Mesenchymal stem cell (in vitro differentiated cells and primary cell): ENCODE measurements at places on chromosomes 11 and 22.

- H3K36me3 ChIP-seq, result no peaks in the 10 kb centered on the region
- H3K4me1 ChIP-seq, result no peaks in the 10 kb centered on the region
- DNase-seq, result no peak
Observed at GRCh38 chr22:22914726-22915669, 27.4 kb downstream of the IGLL5 start.

- H3K27me3 ChIP-seq, result no peaks in the 10 kb centered on the region
- no peak overlapping the region for H3K4me3 ChIP-seq
- H3K4me1 ChIP-seq, result peaks cover 12% of the 10 kb centered on the region
Observed at GRCh38 chr22:38141217-38141973, 30.9 kb upstream of the BAIAP2L2 start.

GRCh38 chr22:40718250-40719204, 39.2 kb downstream of the MCHR1 start:
- peaks cover 8% of the 10 kb centered on the region for H3K27me3 ChIP-seq
- H3K4me1 ChIP-seq, result peaks cover 18% of the 10 kb centered on the region
- H3K36me3 ChIP-seq, result no peaks in the 10 kb centered on the region
- no peak for DNase-seq
- no peak overlapping the region for H3K4me3 ChIP-seq

GRCh38 chr11:2835296-2835695, 50.3 kb downstream of the CDKN1C start:
- no peak overlapping the region for H3K27ac ChIP-seq
- peaks cover 34% of the 10 kb centered on the region for H3K27me3 ChIP-seq
- H3K4me3 ChIP-seq, result no peak overlapping the region
- peak; percentile 52 for DNase-seq
- peaks cover 29% of the 10 kb centered on the region for H3K4me1 ChIP-seq

- DNase-seq, result peak; percentile 42
- H3K4me1 ChIP-seq, result peaks cover 5% of the 10 kb centered on the region
- peak overlapping the region; percentile 94 for H3K4me3 ChIP-seq
- H3K36me3 ChIP-seq, result peaks cover 28% of the 10 kb centered on the region
Observed at GRCh38 chr22:45164270-45165088, 754 bp downstream of the NUP50 start.

DNA sequence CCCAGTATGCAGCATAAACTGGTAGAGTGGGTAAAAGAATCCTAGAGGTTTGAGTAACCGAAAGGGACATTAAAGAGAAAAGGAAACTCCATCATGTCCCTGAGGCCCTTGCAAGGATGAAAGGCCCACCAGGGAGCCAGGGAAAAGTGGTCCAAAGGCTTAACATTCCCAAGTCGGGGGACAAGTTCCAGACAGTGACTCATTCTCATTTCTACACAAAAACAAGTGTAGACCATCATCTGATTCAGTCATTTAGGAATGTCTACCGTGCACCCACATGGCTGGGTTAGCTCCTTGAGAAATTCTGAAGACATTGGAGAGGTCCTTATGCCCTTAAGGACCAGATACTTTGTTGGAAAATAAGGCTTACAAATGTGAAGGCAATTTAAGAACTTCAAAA, 4.8 kb upstream of the NOX4 start:
- no peaks in the 10 kb centered on the region for H3K27me3 ChIP-seq
- peaks cover 7% of the 10 kb centered on the region for H3K4me1 ChIP-seq
- no peak overlapping the region for H3K4me3 ChIP-seq
- peak; percentile 83 for DNase-seq
- H3K36me3 ChIP-seq, result no peaks in the 10 kb centered on the region
- peak overlapping the region; percentile 85 for H3K27ac ChIP-seq

- H3K36me3 ChIP-seq, result peaks cover 3% of the 10 kb centered on the region
- H3K27ac ChIP-seq, result peak overlapping the region; percentile 34
- peak; percentile 84 for DNase-seq
- no peaks in the 10 kb centered on the region for H3K27me3 ChIP-seq
Observed at GRCh38 chr11:106091480-106092123, 14.1 kb downstream of the AASDHPPT start.

- no peaks in the 10 kb centered on the region for H3K36me3 ChIP-seq
- H3K4me1 ChIP-seq, result peaks cover 2% of the 10 kb centered on the region
- no peak overlapping the region for H3K4me3 ChIP-seq
- H3K27ac ChIP-seq, result no peak overlapping the region
Observed at GRCh38 chr11:69601011-69601975, 39.7 kb upstream of the CCND1 start.

GRCh38 chr11:57230791-57231538, 6.1 kb downstream of the APLNR start:
- no peaks in the 10 kb centered on the region for H3K4me1 ChIP-seq
- no peak overlapping the region for H3K4me3 ChIP-seq
- no peak overlapping the region for H3K27ac ChIP-seq
- no peak for DNase-seq

GRCh38 chr11:47724041-47724729, 9.0 kb upstream of the AGBL2 start:
- H3K4me3 ChIP-seq, result no peak overlapping the region
- peak; percentile 91 for DNase-seq
- peak overlapping the region; percentile 23 for H3K27ac ChIP-seq
- H3K36me3 ChIP-seq, result peaks cover 95% of the 10 kb centered on the region
- H3K27me3 ChIP-seq, result no peaks in the 10 kb centered on the region
- peaks cover 2% of the 10 kb centered on the region for H3K4me1 ChIP-seq

GRCh38 chr22:46750863-46751443, 11.5 kb upstream of the TBC1D22A start:
- H3K27ac ChIP-seq, result no peak overlapping the region
- no peaks in the 10 kb centered on the region for H3K36me3 ChIP-seq
- H3K27me3 ChIP-seq, result peaks cover 22% of the 10 kb centered on the region
- H3K4me1 ChIP-seq, result peaks cover 31% of the 10 kb centered on the region

- peaks cover 37% of the 10 kb centered on the region for H3K4me1 ChIP-seq
- peaks cover 17% of the 10 kb centered on the region for H3K36me3 ChIP-seq
- H3K27me3 ChIP-seq, result no peaks in the 10 kb centered on the region
- no peak overlapping the region for H3K27ac ChIP-seq
Observed at GRCh38 chr11:78190374-78190773, 1.7 kb downstream of the USP35 start.

GRCh38 chr11:10387206-10388083, 67.6 kb upstream of the AMPD3 start:
- DNase-seq, result no peak
- H3K36me3 ChIP-seq, result no peaks in the 10 kb centered on the region
- peaks cover 5% of the 10 kb centered on the region for H3K4me1 ChIP-seq
- H3K27ac ChIP-seq, result no peak overlapping the region
- no peak overlapping the region for H3K4me3 ChIP-seq

DNA sequence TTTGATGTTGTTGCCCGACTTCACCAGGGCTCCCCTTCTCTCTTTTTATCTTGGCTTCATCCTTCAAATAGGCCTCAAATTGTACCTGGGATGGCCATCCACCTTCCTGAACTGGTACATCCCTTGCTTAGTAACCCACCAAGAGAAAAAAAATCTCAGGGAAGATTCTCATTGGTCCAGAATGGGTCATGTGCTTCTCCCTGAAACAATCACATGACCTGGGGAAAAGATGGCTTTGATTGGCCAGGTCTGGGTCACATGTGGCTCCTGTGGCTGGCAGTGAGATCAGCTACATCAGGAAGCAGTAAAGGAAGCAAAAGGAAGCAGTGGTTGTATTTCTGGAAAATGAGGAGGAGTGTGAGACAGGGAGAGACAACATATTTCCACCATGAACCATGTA, 540.2 kb downstream of the MIAT start:
- no peak overlapping the region for H3K27ac ChIP-seq
- H3K4me3 ChIP-seq, result no peak overlapping the region
- no peak for DNase-seq
- no peaks in the 10 kb centered on the region for H3K36me3 ChIP-seq
- no peaks in the 10 kb centered on the region for H3K27me3 ChIP-seq

GRCh38 chr22:47411006-47411405, 648.6 kb downstream of the TBC1D22A start:
- H3K27ac ChIP-seq, result no peak overlapping the region
- peaks cover 25% of the 10 kb centered on the region for H3K27me3 ChIP-seq
- DNase-seq, result no peak
- no peak overlapping the region for H3K4me3 ChIP-seq
- no peaks in the 10 kb centered on the region for H3K4me1 ChIP-seq

DNA sequence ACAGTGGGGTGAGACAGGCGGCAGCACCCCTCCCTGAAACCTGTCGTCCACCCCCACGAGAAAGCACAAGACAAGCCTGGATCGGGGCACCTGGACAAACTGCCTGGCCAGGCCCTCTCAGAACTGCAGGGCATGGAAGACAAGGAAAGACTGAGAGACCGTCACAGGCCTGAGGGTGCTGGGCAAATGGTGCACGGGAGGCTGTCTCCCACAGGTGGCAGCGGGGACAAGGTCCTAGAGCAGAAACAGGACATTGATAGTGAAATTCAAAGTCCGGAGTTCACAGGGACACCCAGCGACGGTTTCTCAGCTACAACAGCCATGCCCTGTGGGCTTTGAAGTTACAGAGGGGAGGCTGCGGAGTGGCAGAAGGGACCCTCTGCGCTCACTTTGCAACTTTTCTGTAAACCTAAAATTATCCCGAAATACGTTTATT, 20.6 kb downstream of the DRD4 start:
- peaks cover 78% of the 10 kb centered on the region for H3K36me3 ChIP-seq
- no peaks in the 10 kb centered on the region for H3K27me3 ChIP-seq
- H3K4me3 ChIP-seq, result no peak overlapping the region
- H3K27ac ChIP-seq, result no peak overlapping the region
- DNase-seq, result no peak

DNA sequence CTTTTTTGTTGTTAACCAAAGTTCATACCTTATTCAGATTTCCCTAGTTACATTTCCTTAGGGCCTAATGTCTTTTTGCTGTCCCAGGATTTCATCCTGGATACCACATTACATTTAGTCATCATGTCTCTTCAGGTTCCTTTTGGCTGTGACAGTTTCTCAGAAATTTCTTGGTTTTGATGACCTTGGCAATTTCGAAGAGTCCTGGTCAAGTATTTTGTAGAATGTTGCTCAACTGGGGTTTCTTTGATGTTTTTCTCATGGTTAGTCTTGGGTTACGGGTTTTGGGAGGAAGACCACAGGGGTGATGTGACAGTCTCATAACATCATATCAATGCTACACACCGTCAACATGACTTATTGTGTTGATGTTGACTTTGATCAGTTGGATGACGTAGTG, 39.8 kb upstream of the FDX1 start:
- H3K27ac ChIP-seq, result no peak overlapping the region
- no peaks in the 10 kb centered on the region for H3K36me3 ChIP-seq
- no peaks in the 10 kb centered on the region for H3K4me1 ChIP-seq
- no peaks in the 10 kb centered on the region for H3K27me3 ChIP-seq
- DNase-seq, result no peak

DNA sequence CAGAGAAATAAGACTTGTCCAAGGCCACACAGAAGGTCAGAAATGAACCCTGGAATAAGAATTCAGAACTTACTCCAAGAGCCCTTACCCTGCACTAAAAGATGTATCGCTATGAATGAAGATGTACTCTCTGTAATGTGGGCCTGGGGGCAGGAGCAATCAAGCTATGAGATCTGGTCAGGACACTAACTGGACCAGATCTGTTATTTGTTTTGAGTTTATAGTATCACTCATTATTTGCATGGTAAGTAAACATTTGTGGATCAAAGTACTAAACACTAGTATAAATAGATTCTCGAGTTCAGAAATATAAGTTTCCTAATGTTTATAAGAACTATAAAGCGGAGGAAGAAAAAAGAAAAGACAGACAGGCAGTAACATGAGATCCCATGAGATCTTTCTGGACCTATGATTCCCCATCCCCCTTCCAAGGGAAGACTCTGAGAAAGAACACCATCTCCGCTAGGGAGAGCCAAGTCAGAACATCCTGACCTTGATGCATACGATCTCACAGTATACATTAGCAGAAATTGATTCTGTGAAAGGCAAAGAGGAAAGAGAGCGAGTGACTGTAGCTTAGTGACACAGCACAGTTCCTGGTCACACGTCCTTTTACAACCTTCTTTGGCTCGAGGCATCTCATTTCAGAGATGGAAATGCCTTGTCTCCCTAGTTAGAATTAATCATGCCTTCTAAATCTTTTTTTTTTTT, 71.2 kb downstream of the USP35 start:
- no peak overlapping the region for H3K27ac ChIP-seq
- no peaks in the 10 kb centered on the region for H3K27me3 ChIP-seq
- H3K36me3 ChIP-seq, result no peaks in the 10 kb centered on the region
- no peak overlapping the region for H3K4me3 ChIP-seq
- no peaks in the 10 kb centered on the region for H3K4me1 ChIP-seq

DNA sequence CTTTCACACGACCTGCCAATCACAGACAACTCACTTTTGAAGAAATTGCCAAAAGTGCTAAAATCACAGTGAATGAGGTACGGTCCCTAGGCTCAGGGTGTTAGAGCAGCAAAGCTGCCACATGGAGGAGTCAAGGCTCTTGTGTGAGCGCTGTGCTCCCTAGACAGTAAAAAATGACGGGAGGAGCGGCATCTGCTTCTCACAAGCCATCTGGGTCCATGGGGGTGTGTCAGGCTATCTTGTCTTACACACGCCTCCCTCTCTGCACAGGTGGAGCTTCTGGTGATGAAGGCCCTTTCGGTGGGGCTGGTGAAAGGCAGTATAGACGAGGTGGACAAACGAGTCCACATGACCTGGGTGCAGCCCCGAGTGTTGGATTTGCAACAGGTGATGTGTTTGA, 14.8 kb downstream of the PSMD13 start:
- H3K27me3 ChIP-seq, result no peaks in the 10 kb centered on the region
- no peaks in the 10 kb centered on the region for H3K4me1 ChIP-seq
- no peak overlapping the region for H3K4me3 ChIP-seq

- no peak for DNase-seq
- no peak overlapping the region for H3K4me3 ChIP-seq
- H3K4me1 ChIP-seq, result no peaks in the 10 kb centered on the region
- no peak overlapping the region for H3K27ac ChIP-seq
Observed at GRCh38 chr22:16609548-16610261, 17.1 kb upstream of the CCT8L2 start.

DNA sequence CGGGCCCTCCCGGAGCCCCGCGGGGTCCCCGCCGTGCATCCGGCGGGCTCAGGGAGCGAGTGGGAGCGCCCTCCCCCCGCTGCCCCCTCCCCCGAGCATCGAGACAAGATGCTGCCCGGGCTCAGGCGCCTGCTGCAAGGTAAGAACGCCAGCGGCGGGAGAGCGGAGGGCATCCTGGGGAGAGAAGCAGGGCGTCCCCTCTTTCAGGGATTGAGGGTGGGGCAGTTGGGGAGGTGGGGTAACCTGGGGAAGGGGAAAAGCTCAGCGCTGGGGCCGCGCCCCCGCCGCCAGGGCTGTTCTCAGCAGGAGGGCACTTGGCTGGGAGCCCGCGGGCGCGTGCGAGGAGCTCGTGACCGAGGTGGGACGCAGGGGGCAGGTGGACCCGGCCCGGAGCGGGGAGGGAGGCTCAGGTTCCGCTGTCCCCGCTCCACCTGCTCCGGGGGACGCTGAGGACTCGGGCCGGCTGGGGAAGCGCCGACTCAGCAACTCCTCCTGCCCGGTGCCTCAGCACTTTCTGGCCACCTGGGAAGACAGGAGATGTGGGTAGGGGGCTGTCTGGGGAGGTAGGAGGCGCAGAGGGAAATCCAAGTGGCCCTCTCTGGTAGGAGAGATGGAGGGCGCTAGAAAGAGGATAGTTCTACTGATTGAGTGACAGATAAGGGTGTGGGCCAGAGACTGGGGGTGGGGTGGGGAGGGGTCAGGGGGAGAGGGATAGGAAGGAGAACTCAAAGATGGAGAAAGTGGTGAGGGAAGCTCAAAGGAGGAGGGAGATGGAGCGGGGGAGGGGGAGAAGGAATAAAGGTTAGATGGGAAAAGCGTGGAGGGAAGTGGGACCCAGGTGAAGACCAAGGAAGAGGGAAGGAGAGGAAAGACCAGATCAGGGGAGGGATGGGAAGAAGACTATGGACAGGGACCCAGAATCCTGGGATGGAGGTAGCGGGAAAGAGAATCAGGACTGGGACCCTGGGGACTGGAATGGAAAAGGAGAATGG, 726 bp downstream of the RTN4RL2 start:
- peaks cover 23% of the 10 kb centered on the region for H3K4me1 ChIP-seq
- H3K36me3 ChIP-seq, result no peaks in the 10 kb centered on the region
- H3K27ac ChIP-seq, result no peak overlapping the region
- DNase-seq, result no peak
- peaks cover 87% of the 10 kb centered on the region for H3K27me3 ChIP-seq
